ENCODE measurements at places on chromosomes 6 and 20.

DNA sequence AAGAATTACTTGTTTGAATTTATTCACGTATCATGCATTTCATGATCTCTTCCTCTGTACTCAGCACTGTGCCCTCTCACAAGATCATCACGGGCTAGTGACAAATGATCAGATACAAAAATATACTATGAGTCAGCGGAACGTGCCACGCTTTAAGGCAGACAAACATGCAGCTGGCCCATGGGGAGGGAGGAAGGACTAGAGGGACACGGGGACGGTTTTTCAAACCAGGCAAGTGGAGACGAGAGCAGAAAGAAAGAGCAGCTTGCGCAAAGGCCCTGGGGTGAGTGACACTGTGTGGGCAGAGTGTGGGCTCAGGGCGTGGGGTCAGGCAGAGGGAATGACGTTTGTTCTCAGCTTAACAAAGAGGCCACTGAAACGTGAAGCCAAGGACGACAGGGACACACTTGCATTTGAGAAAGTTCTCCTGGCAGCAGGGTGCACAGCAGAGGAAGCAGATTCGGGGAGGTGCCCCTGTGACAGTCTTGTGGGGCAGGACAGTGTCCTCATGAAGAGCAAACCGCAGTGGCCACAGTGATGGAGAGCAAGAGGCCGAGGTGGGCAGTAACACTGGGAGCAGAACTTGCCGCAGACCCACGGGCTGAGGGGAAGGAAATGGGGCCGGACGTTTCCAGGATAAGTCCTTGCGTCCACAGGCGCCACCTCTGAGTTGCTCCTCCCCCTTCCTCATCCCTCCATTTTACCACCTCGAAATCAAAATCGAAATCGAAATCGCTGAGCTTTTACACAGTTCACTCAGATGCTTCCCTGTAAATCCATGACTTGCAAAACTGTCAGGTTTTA, 6.9 kb upstream of the RPS6KA2 start:
- peak; percentile 39 for DNase-seq

- no peak for DNase-seq
These were observed 3.0 kb downstream of the IPCEF1 start for GRCh38 chr6:154353626-154354025.

DNA sequence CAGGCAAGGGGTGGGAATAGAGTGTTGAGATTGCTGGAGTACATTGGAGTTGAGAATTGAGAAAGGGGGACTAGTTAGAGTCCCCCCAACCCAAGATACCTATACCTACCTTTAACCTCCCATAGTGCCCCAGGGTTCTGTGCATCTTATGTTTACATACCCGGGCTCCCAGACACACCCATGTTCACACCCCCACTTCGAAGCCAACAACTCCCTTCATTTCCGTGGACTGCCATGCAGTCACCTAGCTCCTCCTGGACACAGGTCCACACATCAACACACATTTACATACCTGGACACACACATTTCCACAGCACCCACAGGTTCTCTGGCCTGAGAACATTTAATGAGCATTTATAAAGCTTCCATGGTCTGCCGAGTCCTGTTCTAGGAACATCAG, 5.1 kb downstream of the TMEM63B start:
- DNase-seq: peak; percentile 76

DNA sequence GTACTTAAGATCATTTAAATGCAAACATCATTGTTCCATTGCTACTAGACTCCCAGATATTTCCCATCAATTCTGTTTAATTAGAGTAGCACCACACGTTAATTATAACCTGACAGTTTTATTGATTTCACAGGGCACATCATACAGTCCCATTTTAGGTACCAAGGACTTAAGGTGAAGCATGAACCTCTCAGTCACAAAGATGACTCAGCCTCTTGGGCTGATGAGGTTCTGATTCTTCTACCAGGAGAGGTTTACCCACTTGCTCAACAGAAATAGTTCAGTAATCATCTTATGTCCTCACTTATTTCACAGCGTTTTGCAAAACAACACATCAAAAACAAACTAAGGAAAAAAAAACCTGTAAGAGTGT, 98.5 kb downstream of the HIVEP2 start:
- DNase-seq: no peak

Data from hematopoietic multipotent progenitor cell treated with erythropoietin and hydrocortisone succinate and interleukin-3 and kit ligand, for 17 days (in vitro differentiated cells).